ENCODE measurements at places on chromosomes 16 and 17.

GRCh38 chr16:84295203-84295860 is 654 bp downstream of the WFDC1 start:
- no peak for DNase-seq

DNA sequence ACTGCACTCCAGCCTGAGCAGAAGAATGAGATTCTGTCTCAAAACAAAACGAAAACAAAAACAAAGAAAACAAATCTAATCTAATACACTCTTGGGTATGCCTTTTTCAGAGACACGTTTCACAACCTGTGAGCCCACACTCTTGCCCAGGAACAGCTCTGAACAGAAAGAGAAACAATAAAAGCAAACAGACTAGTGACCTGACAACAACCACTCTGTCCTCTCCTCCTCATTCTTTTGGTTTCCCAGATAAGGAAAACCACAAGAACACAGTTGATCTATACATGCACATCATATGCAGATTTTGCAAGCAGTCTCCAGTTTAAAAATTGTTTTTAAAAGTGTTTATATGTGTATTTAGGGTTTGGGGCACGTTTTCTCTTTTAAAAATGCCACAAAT is 1.3 kb downstream of the MKS1 start:
- no peak for DNase-seq

- DNase-seq: no peak
Observed at GRCh38 chr17:68353111-68353521, 61.8 kb downstream of the ARSG start.

- no peak for DNase-seq
Observed at GRCh38 chr16:88777471-88778270, 7.3 kb downstream of the PIEZO1 start.

DNA sequence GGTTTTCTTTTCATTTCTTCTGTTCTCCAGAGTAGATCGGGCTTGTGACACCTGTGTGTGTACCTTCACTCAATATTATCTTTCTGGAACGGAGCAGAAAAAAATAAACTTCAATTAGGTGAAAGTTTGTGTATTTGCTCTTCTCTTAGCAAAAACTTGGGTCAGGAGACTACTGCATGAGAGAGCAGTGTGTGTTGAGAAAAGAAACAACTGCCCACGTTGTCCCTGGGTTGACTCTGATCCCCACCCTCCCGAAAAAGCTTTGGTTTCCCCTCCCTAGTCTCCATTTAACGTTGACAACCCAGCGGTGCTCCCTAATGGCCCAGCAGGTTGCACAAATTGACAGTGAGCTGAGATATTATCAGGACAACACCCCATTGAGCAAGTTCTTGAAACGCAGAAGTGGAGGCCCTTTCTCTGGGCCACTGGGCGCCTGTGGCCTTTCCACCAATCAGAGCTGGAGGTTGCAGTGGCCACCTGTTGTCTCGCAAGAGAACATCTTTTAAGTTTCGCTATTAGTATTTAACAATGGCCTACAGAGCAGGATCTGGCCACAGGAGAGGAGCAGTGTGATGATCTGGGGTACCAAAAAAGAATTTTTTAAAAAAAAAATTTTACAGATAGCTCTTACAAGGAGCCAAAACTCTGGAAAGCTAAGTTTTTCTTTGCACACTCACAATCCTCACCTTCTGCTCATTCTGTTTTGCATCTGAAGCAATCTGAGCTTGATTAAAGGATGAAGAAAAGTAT is 1.5 kb upstream of the TOX3 start:
- DNase-seq: no peak

DNA sequence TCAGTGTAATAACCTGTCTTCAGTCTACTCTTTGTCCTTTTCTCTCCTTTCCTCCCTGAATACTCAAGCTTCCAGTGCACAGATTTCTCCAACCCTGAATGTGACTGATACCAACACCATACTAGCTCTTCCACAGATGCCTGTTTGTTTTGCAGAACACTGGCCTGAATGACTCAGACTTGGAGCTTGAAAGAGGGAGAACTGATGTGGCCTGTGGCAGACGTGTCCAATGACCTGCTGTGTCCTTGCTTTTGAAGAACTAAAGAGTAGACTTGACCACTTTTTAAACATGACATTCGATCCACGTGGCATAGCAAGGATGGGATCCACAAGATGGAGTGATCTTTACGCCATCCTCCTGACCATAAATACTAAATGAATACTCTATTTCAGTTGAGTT is 361.0 kb downstream of the WWOX start:
- no peak for DNase-seq

DNA sequence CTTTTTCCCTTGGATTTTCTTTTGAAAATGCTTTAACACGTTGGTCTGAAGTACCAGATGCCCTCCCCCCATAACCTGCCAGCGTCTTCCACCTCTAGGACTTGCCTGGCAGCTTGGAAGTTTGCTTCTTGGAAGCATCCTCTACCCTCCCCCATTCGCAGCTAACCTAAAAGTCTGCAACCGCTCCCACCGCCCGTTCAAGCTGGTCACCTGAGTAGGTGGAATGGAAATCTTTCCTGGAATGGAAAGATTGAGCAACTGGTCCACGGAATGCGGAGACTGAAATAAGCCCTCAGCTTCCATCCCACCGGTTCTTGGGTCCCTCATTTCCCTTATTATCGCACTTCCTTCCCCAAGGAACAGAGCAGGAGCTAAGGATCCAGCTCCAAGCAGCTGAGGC is 31.4 kb downstream of the HS3ST3B1 start:
- DNase-seq: no peak

DNA sequence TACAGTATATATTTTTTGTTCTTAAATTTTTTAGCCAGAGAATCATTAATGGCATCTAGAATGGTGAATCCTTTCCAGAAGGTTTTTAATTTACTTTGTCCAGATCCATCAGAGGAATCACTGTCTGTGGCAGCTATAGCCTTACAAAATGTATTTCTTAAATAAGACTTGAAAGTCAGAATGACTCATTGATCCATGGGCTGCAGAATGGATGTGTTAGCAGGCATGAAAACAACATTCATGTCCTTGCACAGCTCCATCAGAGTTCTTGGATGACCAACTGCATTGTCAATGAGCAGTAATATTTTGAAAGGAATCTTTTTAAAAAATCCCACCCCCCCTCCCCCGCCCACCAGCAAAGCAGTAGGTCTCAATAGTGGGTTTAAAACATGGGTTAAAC is 51.4 kb downstream of the CACNG1 start:
- DNase-seq: no peak

GRCh38 chr16:8714807-8715206 is 40.4 kb downstream of the ABAT start:
- DNase-seq: no peak

GRCh38 chr17:42809250-42809649 is 10.6 kb downstream of the CNTD1 start:
- no peak for DNase-seq

DNA sequence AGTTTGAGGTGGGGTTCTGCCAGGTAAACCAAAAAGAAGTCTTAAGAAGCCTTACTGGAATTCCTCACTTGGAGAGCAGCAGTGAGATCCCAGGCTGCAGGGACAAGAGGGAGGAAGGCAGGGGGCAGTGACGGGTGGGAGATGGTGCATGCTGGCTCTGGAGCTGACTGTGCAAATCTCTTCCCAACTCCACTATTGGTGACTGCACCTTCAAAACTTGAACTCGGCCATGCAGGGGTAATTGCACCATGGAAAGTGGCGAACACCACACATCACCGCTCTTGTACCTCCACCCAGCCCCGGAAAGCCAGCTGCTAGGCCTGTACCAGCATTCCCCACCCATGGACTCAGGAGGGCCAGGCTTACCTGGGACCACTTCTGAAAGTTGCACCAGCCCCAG is 51.4 kb upstream of the CDR2 start:
- DNase-seq: no peak

GRCh38 chr17:82439829-82440365 is 10.7 kb downstream of the CYBC1 start:
- DNase-seq: no peak

- DNase-seq: no peak
Observed at GRCh38 chr16:47779201-47780016, 318.3 kb downstream of the PHKB start.

DNA sequence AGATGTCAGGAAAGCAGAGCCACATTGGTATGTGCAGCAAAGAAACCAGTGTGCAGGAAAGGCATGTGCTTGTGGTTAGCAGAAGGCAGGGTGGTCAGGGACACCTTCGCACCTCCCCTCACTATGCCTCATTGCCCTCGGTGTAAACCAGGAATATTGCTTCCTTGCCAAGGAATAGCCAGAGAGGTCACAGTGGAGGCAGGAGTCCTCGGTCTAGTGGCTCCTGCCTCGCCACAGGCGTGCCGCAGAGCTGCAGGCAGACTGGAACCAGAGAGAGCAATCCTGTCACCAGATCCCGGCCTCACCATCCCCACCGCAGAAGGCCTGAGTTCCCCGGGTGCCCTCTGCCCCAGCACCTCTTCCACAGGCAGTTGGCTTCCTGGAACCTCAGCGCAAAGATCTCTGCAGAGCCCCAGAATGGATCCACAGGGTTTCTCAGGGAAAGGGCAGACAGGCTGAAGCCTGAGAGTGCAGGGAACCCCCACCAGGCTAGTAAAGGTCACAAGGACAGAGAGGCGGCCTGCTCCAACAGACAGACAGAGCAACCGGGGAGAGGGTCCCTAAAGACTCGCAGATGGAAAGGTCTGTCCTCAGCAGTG is 21.6 kb downstream of the CCDC182 start:
- DNase-seq: no peak

- no peak for DNase-seq
Observed at GRCh38 chr17:1730326-1731193, 6.1 kb downstream of the WDR81 start.

DNA sequence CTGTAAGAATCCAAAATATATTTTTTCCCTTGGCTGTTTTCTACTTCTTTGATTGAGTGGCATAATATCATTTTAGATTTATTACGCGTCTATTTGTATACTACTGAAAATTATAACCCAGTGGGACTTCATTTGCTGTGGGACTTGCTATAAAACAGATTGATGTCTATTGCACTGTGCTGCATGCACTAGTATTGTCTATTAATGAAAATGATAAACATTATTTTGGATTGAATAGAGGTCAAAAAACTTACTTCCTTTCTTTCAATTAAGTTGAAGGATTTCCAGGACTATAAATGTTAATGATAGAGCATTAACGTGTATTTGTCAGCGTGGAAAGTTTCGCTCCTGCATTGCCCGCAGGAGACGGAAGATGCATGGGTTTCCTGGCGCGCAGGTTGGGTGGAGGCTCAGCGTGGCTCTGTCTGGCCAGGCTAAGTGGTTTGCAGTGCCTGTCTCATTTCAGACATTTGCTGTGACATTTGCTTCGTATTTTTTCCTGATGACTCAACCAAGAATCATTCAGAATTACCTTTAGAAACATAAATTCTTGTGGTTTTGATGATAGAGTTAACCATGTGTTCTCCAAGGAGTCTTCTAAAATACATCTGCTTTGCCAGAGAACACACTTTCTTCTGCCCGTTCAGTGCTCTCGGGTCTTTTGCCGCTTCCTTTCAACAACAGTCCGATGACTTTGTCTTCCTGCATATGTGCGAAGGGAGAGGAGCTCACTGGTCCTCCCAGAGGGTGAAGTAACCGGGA is 216.7 kb downstream of the RPTOR start:
- no peak for DNase-seq

DNA sequence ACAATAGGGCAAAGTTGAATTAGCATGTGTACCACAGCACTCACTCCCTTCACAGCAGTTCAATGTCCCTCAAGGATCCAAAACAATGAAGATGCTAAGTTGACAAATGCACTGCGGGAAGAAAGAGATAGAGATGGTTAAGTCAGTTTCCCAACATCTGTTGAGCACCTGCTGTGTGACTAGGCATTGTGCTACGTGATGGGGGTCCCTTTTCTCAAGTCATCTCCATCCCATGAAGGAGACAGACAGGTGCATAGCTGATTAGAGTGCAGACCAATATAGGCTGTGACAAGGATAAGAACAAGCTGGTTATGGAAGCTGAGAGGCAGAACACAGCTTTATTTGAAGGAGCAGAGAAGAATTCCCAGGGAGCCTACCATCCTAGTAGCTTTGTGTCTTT is 114.2 kb downstream of the HAPSTR1 start:
- no peak for DNase-seq

DNA sequence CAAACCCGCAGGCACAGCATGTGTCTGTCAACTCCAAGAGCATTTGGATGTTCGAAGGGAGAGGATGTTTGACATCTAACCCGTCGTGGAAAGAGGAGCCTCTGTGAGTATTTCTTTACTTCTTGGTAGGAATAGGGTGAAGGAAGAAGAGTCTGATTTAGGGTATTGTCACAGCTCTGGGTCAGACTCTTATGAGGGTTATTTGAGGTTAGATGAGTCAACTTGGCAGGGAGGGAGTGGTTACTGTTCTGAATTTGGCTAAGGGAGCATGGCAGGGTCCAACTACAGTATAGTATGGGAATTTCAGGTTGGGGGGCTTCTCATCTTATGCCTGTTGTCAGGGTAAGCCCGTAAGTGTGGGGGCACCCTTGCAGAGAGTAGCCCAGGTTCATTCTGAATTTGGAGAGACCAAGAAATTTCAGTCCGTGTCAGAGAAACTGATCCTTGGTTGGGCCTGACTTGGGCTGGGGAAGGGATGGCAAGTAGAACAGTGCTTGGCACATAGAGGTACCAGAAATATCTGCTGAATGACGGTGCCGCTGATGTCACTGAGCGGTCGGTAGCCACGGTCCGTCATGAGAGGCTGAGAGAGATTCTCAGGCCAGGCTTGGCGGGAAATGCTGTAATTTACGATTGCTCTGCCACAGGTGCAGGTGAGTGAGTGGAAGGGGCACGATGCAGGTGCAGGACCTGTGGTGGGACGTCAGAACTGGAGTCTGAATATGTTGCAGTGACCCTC is 43.2 kb downstream of the MYH3 start:
- DNase-seq: no peak

DNA sequence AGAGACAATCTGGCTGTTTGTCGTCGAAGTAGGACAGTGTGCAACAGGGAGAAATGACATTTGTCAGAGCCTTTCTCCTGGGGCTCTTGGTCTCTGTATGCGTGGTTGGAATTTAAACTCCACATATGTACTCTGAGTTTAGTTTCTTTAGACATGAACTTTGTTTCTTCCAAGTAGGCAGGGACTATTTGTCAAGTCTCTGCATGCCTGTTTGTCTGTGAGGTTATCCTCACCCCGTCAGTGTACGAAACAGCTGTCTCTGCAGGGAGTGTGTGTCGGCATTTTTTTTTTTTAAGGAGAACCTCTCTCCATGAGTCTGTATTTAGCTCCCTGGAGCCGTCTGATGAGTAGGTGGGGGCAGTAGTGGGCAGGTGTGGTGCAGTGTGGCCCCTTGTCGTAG is 29.7 kb downstream of the NDEL1 start:
- DNase-seq: no peak

- DNase-seq: no peak
Observed at GRCh38 chr17:17001076-17001777, 29.3 kb upstream of the TNFRSF13B start.
